Stimulated activated CD4-positive, alpha-beta T cell treated with anti-CD3 and anti-CD28 coated beads, Interleukin-12 subunit alpha, Interleukin-12 subunit beta, amount 100 ng/mL, for 24 hours (primary cell): ENCODE measurements at places on chromosomes 3 and 15.

DNA sequence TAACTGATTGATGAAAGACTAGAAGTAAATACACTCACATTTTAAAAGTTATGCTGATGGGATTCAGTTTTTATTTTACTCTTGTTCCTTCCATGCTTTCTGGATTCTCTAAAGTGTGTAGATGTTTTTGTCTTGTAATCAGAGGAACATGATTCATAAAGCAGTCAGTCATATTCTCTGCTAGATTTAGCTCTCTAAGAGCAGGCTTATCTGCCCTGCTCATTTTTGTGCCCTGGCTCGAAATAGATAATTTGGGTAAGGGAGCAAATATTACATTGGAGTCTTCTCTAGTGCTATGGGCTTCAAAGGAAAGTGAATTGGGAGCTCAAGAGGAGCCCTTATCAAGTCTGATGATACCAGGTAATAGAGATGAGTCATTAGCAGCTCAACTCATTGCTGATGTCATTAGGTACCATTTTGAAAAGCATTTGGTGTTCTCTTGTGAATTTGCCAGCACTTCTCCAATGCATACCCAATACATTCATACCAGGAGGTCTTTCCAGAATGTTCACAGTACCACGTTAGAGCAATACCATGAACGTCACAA lies 27.7 kb downstream of the SACM1L start:
- no peak for DNase-seq

- DNase-seq, result no peak
Measured at GRCh38 chr15:67021455-67021854, 43.9 kb upstream of the SMAD3 start.

- DNase-seq, result no peak
Measured at GRCh38 chr3:39021029-39021428, 30.7 kb downstream of the SCN11A start.

GRCh38 chr3:127233371-127233770 lies 40.4 kb downstream of the PRR23E start:
- no peak for DNase-seq

GRCh38 chr15:85582131-85583079 lies 202.0 kb downstream of the AKAP13 start:
- no peak for DNase-seq

GRCh38 chr15:54032066-54032465 lies 53.8 kb downstream of the UNC13C start:
- DNase-seq, result no peak

DNA sequence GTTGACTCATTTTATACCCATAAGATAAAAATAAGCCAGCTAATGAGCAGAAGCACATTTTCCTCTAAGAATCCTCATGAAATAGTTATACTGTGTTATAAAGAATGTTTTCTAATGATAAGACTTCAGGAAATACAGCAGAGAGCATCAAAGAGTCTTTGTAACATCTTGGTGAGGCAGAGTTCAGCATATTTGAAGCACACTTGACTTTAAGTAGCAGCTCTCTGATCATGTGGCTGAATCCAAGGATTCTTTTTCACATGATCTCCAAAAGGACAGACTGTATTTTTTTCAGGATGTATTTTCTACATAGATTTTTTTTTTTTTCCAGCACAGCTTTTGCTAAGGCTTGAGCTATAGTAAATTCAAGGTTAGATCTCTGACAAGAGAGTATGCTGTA lies 195.1 kb downstream of the SI start:
- no peak for DNase-seq

- DNase-seq, result no peak
Measured at GRCh38 chr3:187019542-187020072, 89.3 kb downstream of the ST6GAL1 start.

GRCh38 chr3:41592753-41593510 lies 369.0 kb downstream of the ULK4 start:
- no peak for DNase-seq

DNA sequence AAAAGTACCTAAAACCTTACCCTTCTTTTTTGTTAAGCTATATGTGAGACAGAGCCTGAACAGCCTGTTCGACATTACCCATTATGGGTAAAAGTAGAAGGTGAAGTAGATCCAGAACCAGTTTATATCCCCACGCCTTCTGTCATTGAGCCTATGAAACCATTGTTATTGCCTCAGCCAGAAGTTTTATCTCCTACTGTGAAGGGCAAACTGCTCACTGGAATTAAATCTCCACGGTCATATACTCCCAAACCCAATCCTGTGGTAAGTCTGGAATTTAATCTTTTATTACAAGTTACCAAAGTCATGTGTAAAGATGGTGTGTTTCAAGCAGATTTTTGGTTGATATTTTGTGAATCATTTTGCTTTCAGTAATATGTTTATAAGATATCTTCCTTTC lies 47.1 kb upstream of the MAPKBP1 start:
- no peak for DNase-seq

DNA sequence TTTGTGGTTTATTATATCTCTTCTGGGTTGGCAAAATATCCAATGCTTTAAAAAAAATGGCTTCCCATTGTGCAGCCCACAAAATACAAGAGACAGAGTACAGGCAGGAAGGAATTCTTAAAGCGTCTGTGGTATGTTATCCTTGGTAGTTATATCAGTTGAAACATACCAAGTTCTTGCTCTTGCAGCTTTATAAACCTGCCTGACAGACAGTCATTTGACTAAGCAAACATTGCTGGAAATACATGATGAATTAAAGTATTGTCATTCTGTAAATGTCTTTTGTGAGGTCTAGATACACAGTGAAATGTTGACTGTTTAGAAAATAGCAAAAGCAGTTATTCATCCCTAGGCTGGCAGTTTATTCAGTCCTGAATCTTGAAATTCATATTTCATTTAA lies 44.8 kb upstream of the MAP3K13 start:
- DNase-seq, result no peak

GRCh38 chr3:126570103-126570541 lies 11.4 kb upstream of the C3orf22 start:
- no peak for DNase-seq

DNA sequence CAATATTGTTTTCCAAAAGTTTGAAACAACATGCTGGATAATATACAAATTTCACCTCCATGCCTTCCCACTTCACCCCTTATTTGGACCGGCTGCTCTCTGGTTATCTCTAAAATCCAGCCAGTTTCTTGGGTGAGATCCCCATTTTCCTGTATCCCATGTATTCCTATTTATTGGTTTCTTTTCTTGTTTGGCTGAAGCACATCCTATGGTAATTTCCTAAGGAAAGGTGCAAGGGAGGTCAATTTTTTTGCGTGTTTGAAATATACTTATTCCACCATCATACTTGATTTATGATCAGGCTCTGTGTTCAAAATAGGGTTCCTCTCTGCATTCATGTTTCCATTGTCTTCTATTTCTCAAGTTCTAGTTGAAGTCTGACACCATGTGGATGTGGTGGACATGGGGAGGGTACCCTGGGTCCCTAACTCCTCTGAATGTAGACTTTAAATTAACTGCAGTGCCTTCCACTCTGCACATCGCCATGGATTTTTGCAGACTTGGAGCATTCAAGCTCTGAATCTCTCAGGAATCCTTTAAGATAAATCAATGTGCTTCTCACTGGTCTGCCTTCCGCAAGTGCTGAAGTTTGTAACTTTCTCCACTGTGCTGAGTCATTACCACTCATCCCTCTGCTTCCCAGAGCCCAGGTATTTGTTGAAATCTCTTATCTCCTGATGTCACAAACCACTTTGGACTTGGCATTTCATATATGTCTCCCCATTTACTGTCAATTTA lies 52.1 kb upstream of the TLE3 start:
- DNase-seq, result no peak

- DNase-seq, result no peak
Measured at GRCh38 chr15:39079296-39079847, 501.5 kb upstream of the THBS1 start.

DNA sequence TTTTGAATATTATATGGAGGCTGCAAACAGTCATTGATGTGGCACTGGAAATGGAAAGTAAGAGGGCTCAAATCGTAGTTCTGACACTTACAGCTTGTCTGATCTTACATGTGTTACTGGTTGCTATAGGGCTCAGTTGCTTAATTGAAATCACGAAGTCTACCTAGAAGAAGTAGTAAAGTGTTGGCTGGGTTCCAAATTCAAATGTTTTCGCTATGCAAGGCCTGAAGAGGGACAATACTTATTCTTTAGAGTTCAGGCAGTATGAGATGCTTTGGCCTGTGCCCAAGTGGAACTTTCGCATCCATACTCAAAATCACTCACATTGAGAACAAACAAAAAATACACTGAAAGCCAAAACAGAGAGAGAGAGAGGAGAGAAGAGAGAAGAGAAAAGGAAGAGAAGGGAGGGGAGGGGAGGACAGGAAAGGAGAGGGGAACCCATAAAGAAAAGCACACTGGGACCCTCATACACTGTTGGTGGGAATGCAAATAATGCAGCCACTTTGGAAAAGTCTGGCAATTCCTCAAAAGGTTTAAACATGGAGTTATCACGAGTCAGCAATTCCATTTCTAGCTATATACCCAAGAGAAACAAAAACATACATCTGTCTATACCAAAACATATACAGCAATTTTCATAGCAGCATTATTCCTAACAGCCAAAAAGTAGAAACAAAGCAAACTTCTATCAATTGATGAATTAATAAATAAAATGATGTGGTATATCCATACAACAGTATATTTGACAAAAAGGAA lies 2.9 kb upstream of the FXR1 start:
- no peak for DNase-seq

GRCh38 chr3:186922790-186923189 lies 7.5 kb upstream of the ST6GAL1 start:
- no peak for DNase-seq

DNA sequence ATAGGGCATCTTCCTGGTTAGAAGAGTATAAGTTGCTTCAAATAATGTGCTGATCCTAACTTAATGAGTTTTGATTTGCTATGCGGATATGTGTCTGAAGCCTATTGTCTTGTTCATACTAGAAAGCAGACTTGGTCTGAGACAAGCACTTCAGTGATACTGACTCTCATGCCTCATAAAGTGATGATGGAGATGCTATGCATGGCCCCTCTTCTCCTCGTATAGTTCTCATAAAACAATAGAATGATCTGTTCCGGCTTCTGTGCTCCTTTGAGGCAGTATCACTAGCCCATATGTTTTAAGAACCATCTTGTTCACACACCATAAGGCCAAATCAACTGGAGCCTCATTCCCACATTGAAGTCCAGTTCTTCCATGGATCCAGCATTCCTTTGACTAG lies 222.1 kb downstream of the LRTM1 start:
- no peak for DNase-seq

- DNase-seq, result no peak
Measured at GRCh38 chr3:183272791-183273190, 19.7 kb downstream of the B3GNT5 start.

GRCh38 chr3:193560870-193561269 lies 6.2 kb upstream of the ATP13A4 start:
- DNase-seq, result no peak

DNA sequence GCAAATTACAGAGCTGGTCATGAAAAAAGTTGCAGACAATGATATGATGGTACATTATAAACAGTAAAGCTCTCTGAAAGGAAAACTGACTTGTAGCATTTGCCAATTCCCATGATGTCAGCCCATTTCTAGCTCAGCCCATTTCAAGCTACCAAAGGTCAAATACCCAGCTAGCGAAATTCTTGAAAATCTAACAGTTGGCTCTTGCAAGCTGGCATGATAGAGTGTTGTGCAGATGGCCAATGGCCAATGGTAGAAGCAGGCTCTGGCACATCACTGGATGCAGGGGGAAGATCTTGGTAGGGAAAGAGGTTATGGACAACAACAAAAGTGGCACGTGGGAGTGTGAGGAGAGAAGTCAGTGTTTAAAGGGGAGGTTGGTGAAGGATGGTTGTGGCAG lies 36.7 kb downstream of the RASGRF1 start:
- no peak for DNase-seq
